ENCODE measurements at places on chromosomes 11 and 22. TPM values are rescaled to one million over a fixed set of nuclear protein-coding genes. Genes with fewer than 3 reads are reported as not detected.

DNA sequence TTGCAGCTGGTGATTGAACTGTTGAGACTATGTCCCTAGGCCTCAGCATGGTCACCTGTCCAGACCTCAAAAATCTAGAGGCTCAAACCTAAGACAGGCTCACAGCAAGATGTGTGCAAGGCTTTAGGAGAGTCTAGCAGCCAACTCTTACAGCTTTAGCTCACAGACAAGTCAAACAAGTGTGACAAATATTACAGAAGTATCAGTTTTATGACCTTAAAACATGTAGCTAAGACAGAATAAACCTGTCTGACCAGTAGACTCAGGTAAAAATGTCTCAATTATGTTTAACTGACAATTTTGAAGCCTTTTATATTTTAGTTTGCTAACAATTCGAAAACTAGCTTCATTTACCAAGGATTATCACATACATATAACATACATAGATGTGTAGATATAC lies 80.0 kb upstream of the HTATIP2 start:
- H3K4me3 ChIP-seq = no peak overlapping the region
- peaks cover 52% of the 10 kb centered on the region for H3K27me3 ChIP-seq
- DNase-seq = no peak

DNA sequence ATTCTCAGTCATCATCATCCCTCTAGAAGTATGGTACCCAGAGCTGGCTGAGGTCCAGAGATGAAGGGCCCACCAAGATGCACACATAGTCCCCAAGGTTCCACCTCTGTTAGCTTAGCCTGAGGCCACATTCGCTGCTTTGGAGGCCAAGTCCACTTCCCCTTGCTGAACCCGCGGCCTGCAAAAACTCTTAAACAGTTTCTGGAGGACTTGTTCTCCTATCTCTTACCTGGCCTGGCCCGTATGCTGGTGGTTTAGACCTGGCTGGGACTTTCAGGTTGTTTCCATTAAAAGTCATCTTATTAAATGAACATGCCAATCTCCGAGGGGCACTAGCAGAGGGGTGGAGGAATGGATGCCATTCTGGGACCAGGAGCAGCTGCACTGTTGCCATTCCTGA lies 64.6 kb downstream of the KCNC1 start:
- no peaks in the 10 kb centered on the region for H3K4me1 ChIP-seq
- no peak overlapping the region for H3K27ac ChIP-seq
- DNase-seq = no peak
- no peaks in the 10 kb centered on the region for H3K36me3 ChIP-seq
- no peak overlapping the region for H3K4me3 ChIP-seq

- H3K27me3 ChIP-seq = peaks cover 19% of the 10 kb centered on the region
- H3K27ac ChIP-seq = no peak overlapping the region
- H3K4me1 ChIP-seq = peaks cover 18% of the 10 kb centered on the region
- no peak for DNase-seq
These were observed 18.8 kb downstream of the RTN4RL2 start for GRCh38 chr11:57479021-57479663.

- H3K27ac ChIP-seq = no peak overlapping the region
- no peaks in the 10 kb centered on the region for H3K27me3 ChIP-seq
- no peak for DNase-seq
- no peaks in the 10 kb centered on the region for H3K36me3 ChIP-seq
These were observed 829.3 kb downstream of the TBC1D22A start for GRCh38 chr22:47591709-47592108.

SERPIND1 gene
- not detected for total RNA-seq

OR52I2 gene
- total RNA-seq = not detected

APOA4 gene
- total RNA-seq = not detected

All from Calu3 (cell line).